ENCODE measurements at places on chromosomes 2 and 18.

GRCh38 chr2:118040891-118041290 lies 27.0 kb upstream of the CCDC93 start:
- DNase-seq: no peak

GRCh38 chr2:171630812-171631626 lies 56.2 kb upstream of the DYNC1I2 start:
- DNase-seq: no peak

DNA sequence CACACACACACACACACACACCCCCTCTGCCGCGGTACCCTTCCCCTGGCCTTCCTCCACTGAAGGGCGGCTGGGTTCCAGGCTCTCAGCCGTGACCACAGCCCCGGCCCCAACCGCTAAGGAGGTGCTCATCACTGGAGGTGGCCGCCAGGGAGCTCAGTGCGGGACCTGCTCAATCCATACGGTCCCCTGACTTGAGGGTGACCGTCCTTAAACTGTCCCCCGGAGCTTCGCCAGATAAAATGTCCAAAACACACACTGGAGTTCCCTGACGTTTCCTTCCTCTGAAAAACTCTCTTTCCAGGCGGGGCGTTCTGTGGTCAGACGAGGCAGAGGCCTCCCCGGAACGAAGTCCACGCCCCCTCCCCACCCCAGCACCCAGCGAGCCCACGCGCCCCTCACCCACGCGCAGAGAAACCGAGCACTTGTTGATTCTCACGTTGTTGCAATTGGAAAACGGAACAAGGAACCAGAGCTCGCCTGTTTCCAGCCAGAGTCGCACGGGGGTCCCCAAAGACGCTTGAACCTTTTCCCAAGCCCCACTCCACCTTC lies 1.4 kb downstream of the MBP start:
- DNase-seq: no peak

GRCh38 chr2:133871545-133872209 lies 303.4 kb upstream of the NCKAP5 start:
- no peak for DNase-seq

- no peak for DNase-seq
Measured at GRCh38 chr2:159098921-159099411, 130.5 kb downstream of the TANC1 start.

DNA sequence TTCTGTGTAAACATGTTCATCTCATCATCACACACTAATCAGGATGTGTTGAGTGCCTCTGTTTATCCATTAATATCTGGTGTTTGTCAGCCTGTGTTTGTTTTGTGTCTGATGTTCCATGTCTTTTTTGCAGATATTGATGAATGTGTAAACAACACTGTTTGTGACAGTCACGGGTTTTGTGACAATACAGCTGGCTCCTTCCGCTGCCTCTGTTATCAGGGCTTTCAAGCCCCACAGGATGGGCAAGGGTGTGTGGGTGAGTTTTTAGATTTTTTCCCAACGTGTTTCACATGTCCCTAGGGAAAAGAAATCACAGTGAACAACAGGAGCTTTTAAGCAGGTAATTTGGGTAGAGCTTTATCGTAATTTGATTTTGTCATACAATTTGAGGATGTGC lies 133.7 kb upstream of the RASGRP3 start:
- no peak for DNase-seq

GRCh38 chr2:2866459-2866858 lies 511.2 kb downstream of the EIPR1 start:
- no peak for DNase-seq

GRCh38 chr2:6071519-6071918 lies 379.3 kb downstream of the SOX11 start:
- no peak for DNase-seq

DNA sequence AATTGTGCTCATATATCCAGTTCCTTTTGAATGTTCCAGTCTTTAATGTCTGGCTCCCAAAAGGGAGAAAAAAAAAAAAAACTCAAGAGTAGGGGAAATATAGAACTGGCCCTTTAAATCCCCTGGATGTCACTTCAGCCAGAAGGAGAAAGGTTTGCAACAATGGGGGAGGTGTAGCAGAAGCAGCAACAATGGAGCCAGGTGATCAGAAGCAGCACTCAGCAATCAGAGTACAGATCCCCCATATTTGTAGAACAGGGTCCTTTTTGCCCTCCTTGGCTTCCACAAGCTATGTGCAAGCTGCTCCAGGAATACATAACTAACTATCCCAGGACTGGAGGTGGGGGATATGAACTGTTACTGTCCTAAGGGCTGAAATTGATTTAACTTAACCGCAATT lies 25.8 kb upstream of the ZNF397 start:
- no peak for DNase-seq

DNA sequence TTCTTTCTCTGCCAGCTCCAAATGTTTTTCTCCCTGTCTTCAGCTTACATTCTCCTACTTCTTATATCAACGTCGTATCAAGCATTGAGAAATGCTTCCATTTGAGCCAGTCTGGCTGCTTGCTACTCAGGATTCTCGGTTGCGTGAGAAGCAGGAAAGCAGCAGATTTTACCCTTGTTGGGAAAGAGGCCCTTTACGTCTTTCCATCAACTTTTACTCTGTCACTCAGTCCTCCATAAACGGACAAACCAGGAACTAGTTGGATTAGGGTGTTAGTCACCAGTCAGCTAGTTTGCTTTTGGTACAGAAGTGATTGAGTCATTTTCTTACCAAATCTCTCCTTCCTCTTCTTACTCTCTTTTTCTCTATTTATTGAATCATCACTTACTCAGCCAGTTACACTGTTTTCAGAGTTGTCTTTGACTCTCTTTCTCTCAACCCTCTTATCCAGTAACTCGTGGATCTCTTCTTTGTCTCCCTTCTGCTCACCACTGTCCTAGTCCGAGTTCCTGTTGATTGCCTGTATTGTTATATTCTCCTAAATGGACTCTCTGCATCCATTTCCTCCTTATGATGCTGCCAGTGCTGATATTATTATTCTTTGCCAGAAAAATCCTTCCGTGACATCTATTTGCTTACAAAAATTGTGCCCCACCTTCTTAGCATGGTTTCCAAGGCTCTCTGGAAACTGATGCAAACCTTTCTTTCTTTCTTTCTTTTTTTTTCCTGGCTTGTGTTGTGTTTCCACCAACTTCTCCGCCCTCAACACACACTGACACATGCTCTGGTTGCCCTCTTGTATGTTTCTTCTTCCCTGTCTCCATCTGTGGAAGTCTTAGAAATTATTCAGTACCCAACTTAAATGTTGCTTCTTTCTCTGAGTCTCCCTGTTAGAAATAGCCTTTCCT lies 61.5 kb downstream of the VRK2 start:
- no peak for DNase-seq

DNA sequence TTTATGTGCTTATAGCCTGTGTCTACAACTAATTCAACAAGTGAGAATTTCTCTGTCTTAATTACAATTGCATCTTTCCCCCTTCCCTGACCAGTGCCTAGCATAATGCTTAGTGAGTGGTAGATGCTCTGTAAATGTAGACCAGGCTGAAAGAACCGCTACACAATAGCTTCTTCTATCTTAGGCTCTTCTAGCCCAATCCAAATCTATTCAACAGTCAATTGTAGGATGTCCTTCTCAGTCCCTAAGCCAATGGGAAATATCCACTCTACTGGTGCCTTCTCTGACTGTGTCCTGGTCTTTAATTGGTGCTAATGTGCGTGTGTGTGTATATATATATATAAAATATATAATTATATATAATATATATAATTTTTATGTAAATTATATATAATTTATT lies 34.1 kb upstream of the GCC2 start:
- no peak for DNase-seq

- DNase-seq: no peak
Measured at GRCh38 chr2:12666445-12666844, 50.3 kb upstream of the TRIB2 start.

GRCh38 chr2:212730994-212731393 lies 192.4 kb upstream of the ERBB4 start:
- no peak for DNase-seq

DNA sequence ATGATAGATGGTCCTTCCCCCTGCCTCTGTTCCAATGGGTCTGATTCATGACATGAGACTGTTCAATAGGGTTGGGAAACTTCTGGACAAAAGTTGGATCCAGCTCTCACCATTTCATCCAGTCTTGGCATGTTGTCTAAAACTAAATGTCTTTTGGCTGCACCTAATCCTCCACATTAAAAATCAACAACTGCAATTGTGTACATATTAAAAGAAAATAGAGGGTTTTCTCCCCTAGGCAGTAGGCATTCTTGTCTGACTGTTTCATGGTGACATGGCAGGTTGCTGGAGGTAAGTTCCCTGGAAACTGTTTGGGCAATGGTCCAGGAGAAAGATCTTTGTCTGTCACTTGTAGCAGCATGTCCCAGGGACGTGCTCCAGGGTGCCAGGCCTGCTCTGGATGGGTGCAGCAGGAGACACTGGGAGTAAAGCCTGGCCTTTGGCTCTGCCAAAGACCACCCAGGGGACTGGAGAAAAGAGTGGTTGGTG lies 135.8 kb downstream of the TCF4 start:
- DNase-seq: no peak

DNA sequence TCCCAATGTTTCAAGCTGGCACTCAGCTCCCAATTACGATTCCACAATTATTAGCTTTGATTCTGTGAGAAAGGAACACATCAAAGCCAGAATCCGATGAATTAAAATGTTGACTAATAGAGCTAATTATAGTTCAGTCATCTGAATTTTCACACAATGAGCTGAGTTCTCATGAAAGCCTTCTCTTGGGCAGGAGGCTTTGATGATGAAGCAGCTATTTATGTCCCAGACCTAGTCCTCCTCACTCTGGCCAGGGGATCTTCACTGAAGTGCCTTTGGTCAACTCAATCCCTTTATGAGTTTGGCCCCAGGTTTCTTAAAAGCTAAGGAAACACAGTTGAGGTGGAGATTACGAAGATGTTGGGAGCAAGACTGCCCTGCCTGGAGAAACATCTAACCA lies 74.7 kb upstream of the PPM1B start:
- DNase-seq: no peak

DNA sequence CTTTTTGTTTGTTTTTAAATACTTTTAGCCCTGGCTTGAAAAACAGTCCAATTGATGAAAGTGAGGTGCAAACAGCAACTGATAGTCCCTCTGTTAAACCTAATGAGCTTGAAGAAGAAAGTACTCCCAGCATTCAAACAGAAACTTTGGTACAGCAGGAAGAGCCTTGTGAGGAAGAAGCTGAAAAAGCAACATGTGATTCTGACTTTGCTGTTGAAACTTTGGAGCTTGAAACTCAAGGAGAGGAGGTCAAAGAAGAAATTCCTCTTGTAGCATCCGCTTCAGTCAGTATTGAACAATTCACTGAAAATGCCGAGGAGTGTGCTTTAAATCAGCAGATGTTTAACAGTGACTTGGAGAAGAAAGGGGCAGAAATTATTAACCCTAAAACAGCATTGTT lies 30.6 kb upstream of the DYSF start:
- no peak for DNase-seq

- DNase-seq: no peak
Measured at GRCh38 chr2:207869784-207870778, 100.4 kb upstream of the FZD5 start.

- peak; percentile 88 for DNase-seq
Measured at GRCh38 chr2:55617175-55618024, at the start of gene PPP4R3B. Gene PPP4R3B (minus strand): TSS chr2:55617622. CDS start chr2:55617285, 337 bp downstream.

- no peak for DNase-seq
Measured at GRCh38 chr2:229633556-229633955, 80.8 kb downstream of the DNER start.

DNA sequence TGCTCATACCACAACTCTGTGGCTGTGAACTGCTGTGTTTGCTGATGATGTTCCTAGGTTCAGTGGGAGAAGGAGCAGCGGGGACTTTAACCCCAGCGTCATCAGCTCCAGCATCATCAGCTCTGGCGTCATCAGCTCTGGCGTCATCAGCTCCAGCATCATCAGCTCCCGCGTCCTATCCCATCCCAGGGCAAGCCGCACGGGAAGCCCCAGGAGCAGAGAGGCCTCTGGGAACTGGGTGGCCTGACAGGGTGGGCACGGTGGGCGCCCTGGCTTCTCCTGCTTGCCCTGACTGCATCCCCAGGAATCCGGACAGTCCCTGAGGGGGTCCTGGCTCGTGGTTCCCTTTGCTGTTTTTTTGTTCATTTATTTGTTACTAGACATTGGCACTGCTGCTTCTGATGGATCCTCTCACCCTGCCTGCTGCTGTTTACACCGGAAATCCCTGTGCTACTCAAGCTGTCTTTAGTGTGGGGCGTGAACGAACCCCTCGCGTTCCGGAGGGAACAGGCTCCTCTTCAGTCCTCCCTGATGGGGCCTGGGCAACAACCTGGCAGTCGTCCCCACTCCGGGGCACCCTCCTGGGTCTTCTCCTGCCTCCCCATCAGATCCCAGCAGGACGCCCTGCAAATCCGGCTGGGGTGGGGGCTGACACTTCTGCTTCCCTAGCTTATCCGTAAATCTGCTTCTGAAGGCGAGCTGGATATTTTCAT lies 67.1 kb upstream of the PXDN start:
- no peak for DNase-seq

- no peak for DNase-seq
Measured at GRCh38 chr2:153971250-153971649, 99.5 kb downstream of the GALNT13 start.

- no peak for DNase-seq
Measured at GRCh38 chr2:168056242-168056787, 191.1 kb downstream of the STK39 start.

GRCh38 chr2:109239720-109240119 lies 110.7 kb downstream of the SH3RF3 start:
- DNase-seq: no peak

- no peak for DNase-seq
Measured at GRCh38 chr2:200185628-200186000, 120.9 kb upstream of the SPATS2L start.

- DNase-seq: no peak
Measured at GRCh38 chr2:134721596-134721995, 2.8 kb upstream of the TMEM163 start.

DNA sequence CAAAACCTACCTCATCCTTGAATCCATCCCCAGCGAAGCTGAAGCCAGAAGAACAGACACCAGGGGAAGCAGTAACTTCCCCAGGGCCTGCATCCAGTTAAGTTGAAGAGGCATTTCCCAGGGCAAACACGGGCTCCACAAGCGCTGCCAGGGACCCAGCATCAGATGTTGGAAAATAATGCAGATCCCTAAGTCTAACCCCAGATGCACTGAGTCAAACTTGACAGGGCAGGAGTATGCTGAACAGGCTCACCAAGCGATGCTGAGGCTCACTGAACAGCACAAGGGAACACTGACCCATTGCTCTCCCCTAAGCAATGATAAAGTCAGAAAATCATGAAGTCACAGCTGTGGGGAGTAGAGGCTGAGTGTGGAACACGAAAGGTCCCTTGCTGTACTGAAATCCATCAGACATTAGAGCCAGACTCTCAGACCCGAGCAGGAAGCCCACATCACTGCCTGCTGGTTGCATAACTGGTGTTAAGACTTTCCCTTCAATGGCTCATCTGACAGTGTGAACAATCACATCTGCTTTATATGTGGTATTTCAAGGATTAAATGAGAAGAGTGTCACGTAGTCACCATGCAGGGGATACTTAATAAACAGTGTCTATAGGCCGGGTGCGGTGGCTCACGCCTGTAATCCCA lies 36.2 kb downstream of the TNS1 start:
- no peak for DNase-seq

GRCh38 chr2:164511738-164512137 lies 109.5 kb downstream of the GRB14 start:
- DNase-seq: no peak

GRCh38 chr2:216404010-216404618 lies 8.2 kb upstream of the SMARCAL1 start:
- DNase-seq: no peak

GRCh38 chr2:76870581-76870980 lies 651.6 kb downstream of the LRRTM4 start:
- DNase-seq: no peak

Data from stimulated activated CD4-positive, alpha-beta T cell treated with anti-CD3 and anti-CD28 coated beads, Interleukin-1b, Interleukin-23, amount 100 ng/mL, for 1 hour (primary cell).